H9 (cell line): ENCODE measurements at places on chromosomes 2 and 18. TPM values are rescaled to one million over a fixed set of nuclear protein-coding genes. Genes with fewer than 3 reads are reported as not detected.

DNA sequence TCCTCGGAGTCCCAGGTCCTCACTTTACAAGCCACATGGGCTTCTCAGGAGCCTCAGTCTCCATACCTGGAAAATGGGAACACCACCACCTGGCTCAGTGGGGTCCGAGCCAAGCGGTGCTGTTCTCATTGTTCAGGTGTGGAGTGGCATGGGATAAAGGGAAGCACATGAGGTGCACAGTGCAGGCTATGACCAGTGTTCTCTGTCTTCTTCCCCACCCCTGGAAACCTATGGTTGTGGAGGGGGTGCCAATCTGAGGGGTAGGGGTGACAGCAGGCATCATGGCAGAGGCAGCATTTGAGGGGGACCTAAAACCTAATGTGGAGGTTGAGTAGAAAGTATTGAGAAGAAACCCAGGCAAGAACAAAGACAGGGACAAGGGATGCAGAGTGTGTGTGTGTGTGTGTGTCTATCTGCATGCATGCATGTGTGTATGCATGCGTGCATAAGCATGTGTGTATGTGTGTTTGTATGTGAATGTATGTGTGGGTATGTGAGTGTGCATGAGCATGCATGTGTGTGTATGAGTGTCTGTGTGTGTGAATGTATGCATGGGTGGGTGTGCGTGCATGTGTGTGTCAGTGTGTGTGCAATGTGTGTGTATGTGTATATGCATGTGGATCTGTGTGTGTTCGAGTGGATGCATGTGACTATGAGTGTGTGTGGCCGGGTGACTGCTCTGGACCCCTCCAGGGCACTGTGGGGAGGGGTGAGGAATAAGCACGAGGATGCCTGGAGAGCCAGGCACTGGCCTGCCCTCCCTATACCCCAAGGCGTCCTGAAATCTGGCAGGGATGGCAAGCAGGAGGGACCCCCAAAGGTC, 4.0 kb downstream of the KIF1A start:
- peak; percentile 15 for DNase-seq
- H3K4me1 ChIP-seq = no peaks in the 10 kb centered on the region; the same call in 1 of the 2 replicates
- H3K27me3 ChIP-seq = no peaks in the 10 kb centered on the region
- peak overlapping the region; percentile 18 for H3K4me3 ChIP-seq

- no peaks in the 10 kb centered on the region for H3K27me3 ChIP-seq
- DNase-seq = no peak
- H3K27ac ChIP-seq = no peak overlapping the region
Observed at GRCh38 chr18:77896586-77897252, 647.1 kb downstream of the GALR1 start.

DNA sequence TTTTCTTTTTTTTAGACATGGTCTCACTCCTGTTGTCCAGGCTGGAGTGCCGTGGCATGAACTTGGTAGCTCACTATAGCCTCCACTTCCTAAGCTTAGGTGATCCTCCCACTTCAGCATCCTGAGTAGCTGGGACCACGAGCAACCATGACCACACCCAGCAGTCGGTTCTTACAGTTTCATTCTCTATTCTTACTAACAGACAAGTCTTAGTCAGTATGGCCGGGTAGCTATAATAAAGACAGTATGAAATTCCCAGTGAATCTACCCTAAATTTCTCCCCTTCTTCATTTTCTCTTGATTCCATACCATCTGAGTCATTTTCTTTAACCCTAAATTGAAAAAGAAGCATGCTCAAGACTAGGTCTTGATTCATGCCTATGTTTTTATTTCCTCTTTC, 775.3 kb upstream of the NRXN1 start:
- no peak overlapping the region for H3K27ac ChIP-seq
- DNase-seq = no peak
- H3K4me1 ChIP-seq = no peaks in the 10 kb centered on the region
- H3K27me3 ChIP-seq = no peaks in the 10 kb centered on the region
- H3K36me3 ChIP-seq = no peaks in the 10 kb centered on the region
- no peak overlapping the region for H3K4me3 ChIP-seq

GRCh38 chr2:217920879-217921603, 81.8 kb downstream of the TNS1 start:
- no peak for DNase-seq
- no peaks in the 10 kb centered on the region for H3K36me3 ChIP-seq
- no peak overlapping the region for H3K4me3 ChIP-seq
- no peak overlapping the region for H3K27ac ChIP-seq
- peaks cover 13% of the 10 kb centered on the region; the same call in 1 of the 2 replicates for H3K4me1 ChIP-seq
- no peaks in the 10 kb centered on the region for H3K27me3 ChIP-seq

- H3K27ac ChIP-seq = no peak overlapping the region
- H3K4me1 ChIP-seq = no peaks in the 10 kb centered on the region
- H3K4me3 ChIP-seq = no peak overlapping the region
- no peaks in the 10 kb centered on the region for H3K36me3 ChIP-seq
Observed at GRCh38 chr2:116098049-116098448, 1655.6 kb downstream of the DPP10 start.

The PDE11A gene
- 0.13 and 0.37 TPM in 2 replicates for total RNA-seq

GRCh38 chr18:77054606-77055428, 77.8 kb downstream of the MBP start:
- no peak overlapping the region for H3K27ac ChIP-seq
- DNase-seq = peak; percentile 76
- no peak overlapping the region for H3K4me3 ChIP-seq
- H3K4me1 ChIP-seq = peaks cover 2% of the 10 kb centered on the region; the same call in 1 of the 2 replicates
- H3K27me3 ChIP-seq = no peaks in the 10 kb centered on the region
- H3K36me3 ChIP-seq = no peaks in the 10 kb centered on the region

DNA sequence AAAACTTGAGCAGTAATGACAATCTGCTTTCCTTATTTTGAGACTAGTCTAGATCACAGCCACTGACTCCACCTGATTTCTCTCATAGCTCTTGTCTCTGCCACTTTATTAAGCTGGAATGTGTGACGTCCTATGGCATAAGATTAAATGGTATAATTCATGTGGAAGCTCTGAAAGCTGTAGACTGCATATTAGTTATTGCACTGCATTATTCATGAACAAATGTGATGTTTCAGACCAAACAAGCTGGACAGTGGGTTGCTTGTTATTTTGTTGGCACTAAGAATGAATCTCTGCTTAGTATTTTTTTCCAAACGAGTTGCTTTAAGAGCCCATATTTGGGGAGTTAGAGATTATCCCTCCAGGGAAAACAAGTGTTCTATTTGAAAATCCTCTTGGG, 1218.5 kb downstream of the SUCLG1 start:
- peaks cover 2% of the 10 kb centered on the region; the same call in 1 of the 2 replicates for H3K27me3 ChIP-seq
- no peak overlapping the region for H3K27ac ChIP-seq
- no peaks in the 10 kb centered on the region for H3K4me1 ChIP-seq
- no peaks in the 10 kb centered on the region for H3K36me3 ChIP-seq
- no peak overlapping the region for H3K4me3 ChIP-seq
- no peak for DNase-seq
